ENCODE measurements at places on chromosomes 16 and 17. TPM values are rescaled to one million over a fixed set of nuclear protein-coding genes. Genes with fewer than 3 reads are reported as not detected.

The USP31 gene
- total RNA-seq = 7.5 TPM

GRCh38 chr16:25553711-25554436 is 137.9 kb upstream of the HS3ST4 start:
- DNase-seq = no peak

The CCT6B gene
- total RNA-seq = 0.94 TPM

The TMEM100 gene
- total RNA-seq = 43.0 TPM

The NACA2 gene
- total RNA-seq = not detected

DNA sequence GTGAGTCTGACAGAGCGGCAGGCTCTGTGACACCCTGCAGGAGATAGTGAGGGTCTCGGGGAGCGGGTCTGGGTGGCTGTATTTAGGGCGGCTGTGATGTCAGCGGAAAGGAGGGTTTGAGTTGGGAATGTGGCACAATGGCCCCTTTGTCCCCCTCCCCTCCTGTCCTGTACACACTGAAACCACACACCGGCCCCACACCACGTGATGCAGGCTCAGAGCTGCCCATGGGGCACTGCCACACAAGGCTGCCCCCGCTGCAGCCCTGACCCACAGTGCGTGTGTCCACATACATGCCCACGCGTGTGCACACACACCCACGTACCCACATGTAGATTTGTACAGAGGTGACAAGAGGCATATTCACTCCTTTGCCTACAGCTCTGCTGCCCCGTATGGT is 15.3 kb downstream of the SGCA start:
- no peak for DNase-seq

DNA sequence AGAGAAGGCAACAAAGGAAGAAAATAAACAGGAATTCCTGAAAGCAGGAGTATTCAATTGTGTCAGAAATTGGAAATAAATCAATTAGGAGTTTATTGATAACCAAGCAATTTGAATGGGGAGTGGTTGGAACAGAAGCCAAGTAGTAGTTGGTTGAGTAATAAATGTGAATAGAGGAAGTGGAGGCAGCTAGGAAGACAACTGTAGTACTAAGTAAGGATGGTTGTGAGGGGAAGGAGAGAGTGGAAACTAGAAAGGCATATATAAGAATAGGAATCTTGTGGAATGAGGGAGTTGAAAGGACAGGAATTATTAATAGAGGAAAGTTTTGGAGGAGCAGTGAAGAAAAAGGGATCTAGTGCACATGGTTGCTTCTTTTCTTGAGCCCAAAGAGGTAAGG is 34.4 kb downstream of the NFAT5 start:
- no peak for DNase-seq

All from NCI-H460 (cell line).